Stimulated activated CD4-positive, alpha-beta T cell treated with anti-CD3 and anti-CD28 coated beads, TNF-alpha, amount 100 ng/mL, for 24 hours (primary cell): ENCODE measurements at places on chromosomes 1 and 21.
A peak's percentile ranks its signal among the peaks of the same experiment; 100 is the strongest.

DNA sequence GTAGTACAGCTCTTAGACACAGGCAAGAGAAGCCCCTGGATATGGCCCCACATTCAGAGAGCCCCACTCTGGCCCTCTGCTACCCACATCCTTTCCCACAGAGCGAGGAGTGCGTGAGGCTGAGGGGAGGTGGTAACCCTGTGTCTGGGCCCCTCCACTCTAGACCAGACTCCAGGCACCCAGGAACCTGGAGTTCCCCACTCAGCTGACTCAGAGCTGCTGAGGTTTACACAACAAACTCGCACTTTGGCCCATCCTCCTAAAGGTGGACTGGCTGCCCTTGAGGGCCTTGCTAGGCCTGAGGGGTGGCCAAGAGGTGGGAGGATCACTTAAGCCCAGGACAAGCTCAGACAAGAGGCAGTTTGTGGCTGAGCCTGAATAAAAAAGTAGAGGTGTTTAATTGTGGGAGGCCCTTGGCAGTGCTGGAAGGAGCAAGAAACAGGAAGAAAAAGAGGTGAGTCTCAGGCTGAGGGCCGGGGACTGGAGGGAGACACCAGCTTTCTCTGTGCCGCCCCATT is 10.7 kb downstream of the MR1 start:
- DNase-seq: peak; percentile 22

DNA sequence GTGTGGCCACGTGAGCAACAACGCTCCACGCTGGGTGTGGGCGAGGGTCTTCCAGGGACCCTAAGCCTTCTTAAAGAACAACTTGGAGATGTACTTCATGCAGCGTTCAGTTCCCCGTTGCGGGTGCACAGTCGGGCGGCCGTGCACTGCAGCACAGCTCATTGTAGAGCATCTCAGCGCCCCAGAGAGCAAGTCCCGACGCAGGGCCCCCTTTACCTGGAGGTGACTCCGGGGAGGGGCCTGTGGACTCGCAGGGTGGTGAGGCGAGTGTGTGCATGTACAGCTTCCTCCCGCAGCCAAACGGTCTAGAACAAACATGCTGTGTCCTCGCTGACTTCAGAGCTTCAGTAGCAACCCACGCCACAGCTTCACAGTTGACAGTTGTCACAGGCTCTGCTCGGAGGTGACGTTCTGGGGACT is 19.5 kb downstream of the RRP1 start:
- no peak for DNase-seq

DNA sequence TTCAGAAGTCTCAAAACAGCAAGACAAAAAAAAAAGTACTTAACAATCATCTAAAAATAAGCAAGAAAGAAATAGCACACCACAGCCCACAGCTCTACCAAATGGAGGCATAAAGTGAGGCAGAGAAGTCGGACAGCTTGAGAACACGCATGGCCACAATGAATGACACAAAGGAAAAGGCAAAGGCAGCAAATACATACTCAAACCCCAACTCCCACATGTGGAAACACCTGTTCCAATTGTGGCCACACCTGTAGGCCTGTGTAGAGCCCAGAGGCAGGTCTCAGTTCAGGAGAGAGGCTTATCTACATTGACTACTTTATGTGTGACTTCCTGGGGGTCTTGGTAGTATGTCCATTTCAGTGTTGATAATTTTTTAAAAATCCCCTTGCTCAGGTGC is 543.5 kb downstream of the LMO4 start:
- DNase-seq: no peak

- no peak for DNase-seq
Observed at GRCh38 chr1:200901796-200902444, 7.2 kb downstream of the INAVA start.

DNA sequence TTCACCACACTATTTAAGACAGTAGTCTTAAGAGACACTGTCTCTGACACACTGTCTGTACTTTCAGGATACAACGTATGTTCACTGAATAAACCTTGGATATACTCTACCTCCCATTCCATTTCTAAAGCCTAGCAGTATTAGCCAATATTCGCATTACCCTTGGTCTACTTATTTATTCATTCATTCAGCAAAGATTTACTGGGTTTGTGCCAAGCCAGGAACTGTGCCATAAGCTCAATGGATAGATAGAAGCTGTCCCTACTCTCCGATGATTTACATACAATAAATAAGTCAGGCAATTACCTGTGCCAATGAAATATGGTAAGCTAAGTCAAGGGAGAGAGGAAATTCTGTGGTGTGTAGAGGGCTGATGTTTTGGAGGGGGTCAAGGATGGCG is 195.2 kb upstream of the RAB4A start:
- DNase-seq: no peak

DNA sequence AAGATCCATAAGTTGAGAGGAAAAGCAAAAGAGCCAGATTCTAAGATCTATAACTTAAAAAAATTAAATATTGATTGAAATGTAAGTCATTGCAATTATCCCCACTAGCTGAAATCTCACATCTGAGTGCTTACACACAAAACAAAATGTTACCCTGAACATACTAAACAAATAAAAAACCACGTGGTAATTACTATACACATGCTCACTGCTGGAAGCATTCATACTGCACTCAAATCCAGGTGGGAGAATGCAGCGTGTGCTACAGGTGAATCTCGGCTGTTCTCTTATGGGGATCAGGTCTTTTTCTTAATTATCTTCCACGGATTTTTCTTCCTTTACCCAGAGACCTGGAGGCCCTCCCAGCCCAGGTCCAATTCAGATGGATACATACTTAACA is 74.3 kb downstream of the SDC3 start:
- DNase-seq: no peak

DNA sequence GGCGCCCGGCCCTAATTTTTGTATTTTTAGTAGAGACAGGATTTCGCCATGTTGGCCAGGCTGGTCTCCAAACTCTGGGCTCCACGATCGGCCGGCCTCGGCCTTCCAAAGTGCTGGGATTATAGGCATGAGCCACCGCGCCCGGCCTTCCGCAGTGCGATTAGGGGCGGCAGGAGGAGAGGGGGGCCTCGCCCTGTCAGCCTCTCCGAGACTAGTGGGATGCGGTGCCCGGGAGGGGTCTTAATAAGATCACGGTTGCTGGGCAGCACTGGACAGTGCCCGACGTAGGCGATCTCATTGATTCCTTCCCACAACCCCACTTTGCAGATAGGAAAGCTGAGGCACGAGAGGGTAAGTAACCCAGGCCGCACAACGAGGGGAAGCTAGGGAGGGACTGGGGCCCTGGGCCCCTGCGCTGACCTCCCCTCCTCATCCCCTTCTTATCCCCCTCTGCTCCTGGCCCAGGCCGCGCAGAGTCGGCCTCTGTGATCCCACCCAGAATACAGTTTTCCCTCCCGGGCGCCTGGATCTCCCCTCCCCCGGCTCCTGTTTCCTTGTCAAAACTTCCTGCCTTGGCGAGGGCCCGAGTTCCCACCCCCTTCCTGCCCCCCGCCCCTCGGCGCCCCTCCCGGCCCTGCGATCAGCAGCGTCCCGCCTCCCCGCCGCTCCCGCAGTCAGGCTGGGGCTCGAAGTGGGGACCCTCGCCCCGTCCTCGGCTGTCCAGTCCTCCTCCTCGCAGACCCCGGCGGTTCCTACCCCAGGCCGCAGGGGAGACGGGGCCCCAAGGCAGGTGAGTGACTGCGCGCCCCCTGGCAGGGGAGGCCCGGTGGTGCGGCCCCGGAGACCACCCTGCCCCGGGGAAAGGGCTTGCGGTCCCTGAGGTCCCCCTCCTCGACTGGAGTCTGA is at the start of gene PEAR1:
Gene PEAR1 (plus strand): TSS at position 671 of the 906 bp plus-strand sequence. CDS start 10,209 bp downstream, outside the sequence.
- DNase-seq: no peak

- no peak for DNase-seq
Observed at GRCh38 chr1:181541458-181541857, 58.1 kb downstream of the CACNA1E start.
